ENCODE measurements at places on chromosomes 2 and 18. TPM values are rescaled to one million over a fixed set of nuclear protein-coding genes. Genes with fewer than 3 reads are reported as not detected.

ARL6IP6 gene
- 6.5 TPM for total RNA-seq

GRCh38 chr18:44679914-44680272 lies 795 bp upstream of the SETBP1 start:
- peak; percentile 90 for DNase-seq

DNA sequence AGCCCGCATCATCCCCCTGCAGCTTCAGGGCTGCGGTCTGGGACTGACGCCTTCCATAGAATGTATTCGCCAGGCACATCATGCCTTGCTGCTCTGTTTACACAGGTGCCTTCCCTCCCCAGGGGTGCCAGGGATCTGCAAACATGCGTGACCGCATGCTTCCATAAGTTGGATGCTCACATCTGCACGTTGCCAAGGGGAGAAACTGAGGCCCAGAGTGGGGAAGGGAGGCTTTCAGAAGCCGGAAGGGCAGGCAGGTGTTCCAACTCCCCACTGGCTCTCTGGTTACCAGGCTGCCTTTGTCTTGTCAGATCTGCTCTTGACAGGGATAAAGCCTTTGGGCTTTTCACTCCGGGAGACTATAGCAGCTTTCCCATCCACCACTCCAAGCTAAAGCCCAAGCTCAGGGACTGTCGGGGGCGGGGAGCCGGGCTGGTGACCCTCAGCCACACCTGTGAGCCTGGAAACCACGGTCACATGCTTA lies 125.8 kb upstream of the TNP1 start:
- peak; percentile 79 for DNase-seq

ABCB11 gene
- total RNA-seq = not detected

DNA sequence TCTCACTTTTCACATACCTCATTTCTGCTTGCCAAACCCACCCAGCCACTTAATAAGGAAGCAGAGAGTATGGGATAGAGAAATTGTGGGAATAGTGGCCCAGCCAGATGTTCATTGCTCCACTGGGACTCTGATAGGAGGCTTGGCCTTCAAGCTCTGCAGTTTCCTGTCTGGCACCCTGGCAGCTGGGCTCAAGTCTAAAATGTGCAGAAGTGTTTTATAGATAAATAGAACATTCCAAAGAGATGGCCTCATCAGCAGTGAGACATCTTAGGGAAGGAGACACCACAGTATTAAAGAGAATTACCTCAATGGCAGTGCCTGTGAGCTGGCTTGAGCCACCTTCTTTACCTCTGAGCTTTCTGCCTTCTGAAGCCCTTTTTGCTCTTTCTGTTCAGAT lies 24.7 kb downstream of the COPS7B start:
- no peak for DNase-seq
